ENCODE measurements at places on chromosomes 1 and 21.

GRCh38 chr21:37237764-37238163 is 29.4 kb downstream of the VPS26C start:
- no peak for DNase-seq

DNA sequence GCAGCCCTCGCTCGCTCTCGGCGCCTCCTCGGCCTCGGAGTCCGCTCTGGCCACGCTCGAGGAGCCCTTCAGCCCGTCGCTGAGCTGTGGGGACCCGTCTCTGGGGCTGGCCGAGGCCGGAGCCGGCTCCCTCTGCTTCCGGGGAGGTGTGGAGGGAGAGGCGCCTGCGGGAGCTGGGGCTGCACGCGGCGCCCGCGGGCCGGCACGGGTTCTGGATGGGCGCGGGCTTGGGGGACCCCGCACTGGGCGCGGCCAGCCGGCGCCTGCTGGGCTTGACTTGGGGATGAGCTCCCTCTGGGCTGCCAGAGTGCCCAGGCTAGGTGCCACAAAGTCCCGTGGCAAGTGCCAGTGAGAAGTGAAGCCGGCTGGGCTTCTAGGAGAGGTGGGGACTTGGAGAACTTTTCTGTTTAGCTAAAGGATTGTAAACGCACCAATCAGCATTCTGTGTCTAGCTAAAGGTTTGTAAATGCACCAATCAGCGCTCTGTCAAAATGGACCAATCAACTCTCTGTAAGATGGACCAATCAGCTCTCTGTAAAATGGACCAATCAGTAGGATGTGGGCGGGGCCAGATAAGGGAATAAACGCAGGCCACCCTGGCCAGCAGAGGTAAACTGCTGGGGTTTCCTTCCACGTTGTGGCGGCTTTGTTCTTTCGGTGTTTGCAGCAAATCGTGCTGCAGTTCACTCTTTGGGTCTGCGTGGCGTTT is 20.2 kb downstream of the EXOC8 start:
- no peak for DNase-seq

DNA sequence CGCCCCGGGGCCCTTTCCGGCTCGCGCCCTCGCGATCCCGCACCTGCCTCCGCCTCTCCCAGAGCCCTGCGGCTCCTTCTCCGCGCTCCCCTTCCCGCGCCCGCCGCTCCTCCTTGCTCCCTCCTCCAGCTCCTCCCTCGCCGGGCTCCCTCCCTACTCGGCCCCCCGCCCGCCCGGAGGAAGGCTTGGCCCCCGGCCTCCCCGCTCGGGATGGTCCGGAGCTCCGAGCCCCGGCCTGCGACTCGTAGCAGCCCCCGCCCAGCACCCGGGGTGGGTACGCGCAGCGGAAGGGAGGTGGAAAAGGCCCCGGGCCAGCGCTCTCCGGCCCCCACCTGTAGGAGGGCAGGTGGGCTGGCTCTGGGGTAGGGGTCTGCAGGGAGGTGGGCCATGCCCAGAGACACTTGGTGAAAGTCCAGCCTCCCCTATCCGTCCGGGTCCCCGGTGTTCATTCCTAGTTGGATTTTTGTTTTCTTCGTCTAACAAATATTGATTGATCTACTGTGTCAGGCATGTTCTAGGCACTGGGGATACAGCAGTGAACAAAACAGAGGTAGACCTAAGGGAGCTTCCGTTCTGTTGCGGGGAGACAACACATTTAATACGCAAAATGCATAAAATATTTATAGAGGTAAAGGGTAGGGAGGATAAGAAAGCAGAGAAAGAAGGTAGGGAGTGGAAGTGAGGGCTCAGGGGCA is at the start of gene HTR1D:
Gene HTR1D (minus strand): TSS at position 82 of the 695 bp plus-strand sequence. CDS start 23,283 bp downstream, outside the sequence.
- no peak for DNase-seq

DNA sequence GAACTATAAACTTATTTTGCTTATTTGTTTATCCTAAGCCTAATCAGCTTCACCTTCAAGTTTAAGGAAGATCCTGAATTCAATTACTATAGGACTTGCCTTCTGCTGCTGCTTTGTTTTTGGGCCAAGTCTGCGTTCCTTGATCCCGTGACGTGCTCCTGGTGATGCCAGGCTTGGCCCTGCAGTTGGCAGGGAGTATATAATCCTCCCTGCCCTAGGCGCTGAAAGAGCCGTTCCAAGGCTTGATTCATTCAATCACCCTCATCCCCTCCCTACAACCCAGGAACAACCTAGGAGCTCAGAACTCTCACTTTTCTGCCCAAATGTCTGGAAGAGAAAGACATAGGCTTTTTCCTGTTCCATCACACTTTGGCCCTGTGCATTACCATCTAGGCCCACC is 12.4 kb upstream of the LRRN2 start:
- DNase-seq, result no peak

DNA sequence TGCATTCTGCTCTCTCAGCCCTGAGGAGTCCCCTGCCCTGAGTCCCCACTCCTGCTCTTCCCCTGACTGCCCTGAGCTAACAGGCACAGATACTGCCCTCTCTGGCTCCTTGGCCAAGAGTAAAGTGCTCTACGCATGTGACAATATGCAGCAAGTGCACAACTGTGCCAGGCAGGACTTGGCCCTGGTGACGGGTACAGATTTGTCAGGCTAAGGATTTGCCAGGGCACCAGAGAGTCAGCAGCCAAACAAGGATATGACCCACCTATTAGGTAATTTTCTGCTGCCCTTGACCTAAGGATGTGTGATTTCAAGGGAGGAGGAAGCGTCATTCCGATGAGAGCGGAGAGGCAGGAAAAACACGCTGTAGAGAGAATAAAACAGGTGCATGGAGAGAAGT is 339.0 kb downstream of the PTPRU start:
- DNase-seq, result no peak

GRCh38 chr21:42079008-42079938 is 8.2 kb downstream of the UMODL1 start:
- DNase-seq, result no peak

GRCh38 chr1:87915771-87916170 is 587.1 kb downstream of the LMO4 start:
- no peak for DNase-seq

DNA sequence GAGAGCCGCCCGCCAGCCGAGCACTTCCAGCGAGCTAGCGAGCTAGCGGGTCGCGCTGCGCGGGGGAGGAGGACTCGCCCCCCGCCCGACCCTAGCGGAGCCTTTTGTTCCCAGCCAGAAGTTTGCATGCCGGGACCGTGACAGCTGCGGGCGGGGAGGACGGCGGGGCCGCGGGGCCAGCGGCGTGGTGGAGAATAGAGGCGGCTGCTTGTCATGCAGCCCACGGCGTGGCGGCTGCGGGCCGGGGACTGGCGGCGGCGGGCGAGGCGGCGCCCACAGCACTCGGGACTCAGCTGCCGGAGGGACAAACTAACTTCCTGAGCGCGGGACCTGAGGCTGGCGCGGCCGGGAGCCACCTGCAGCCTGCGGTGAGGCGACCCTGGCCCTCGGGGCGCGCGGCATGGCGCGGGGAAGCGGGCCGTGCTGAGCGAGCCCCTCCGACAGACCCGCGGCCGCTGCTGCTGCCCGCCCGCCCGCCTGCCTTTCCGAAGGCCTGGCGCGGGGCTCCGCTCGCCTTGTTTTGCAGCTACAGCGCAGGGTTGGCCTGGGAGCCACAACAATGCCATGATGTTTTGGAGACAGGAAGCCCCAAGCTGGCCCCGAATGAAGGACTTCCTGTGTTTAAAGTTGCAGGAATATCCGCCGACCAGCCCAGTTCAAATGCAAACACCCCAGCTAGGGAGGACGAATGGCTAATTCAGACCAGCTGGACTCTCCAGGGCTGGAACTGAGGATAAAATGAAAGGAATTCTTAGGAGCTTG is 82.2 kb upstream of the BMP8A start:
- DNase-seq, result no peak

DNA sequence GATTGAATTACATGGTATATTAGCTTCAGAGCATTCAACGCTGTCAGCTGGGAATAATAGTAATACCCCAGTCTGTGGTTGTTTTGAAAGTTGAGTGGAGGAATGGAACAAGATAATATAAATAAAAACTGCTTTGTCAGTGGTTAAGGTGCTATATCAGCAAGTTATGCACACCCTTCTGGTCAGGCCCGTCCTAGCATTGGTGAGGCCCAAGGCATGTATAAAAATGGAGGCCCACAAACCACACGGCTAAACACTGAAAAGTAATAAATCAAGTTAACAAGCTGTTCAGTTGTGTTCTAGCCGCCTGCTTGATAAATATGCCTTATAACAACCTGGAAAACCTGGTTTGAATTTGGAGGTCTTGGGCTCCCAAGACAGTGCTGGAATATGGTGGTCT is 77.4 kb downstream of the PSMG1 start:
- no peak for DNase-seq

DNA sequence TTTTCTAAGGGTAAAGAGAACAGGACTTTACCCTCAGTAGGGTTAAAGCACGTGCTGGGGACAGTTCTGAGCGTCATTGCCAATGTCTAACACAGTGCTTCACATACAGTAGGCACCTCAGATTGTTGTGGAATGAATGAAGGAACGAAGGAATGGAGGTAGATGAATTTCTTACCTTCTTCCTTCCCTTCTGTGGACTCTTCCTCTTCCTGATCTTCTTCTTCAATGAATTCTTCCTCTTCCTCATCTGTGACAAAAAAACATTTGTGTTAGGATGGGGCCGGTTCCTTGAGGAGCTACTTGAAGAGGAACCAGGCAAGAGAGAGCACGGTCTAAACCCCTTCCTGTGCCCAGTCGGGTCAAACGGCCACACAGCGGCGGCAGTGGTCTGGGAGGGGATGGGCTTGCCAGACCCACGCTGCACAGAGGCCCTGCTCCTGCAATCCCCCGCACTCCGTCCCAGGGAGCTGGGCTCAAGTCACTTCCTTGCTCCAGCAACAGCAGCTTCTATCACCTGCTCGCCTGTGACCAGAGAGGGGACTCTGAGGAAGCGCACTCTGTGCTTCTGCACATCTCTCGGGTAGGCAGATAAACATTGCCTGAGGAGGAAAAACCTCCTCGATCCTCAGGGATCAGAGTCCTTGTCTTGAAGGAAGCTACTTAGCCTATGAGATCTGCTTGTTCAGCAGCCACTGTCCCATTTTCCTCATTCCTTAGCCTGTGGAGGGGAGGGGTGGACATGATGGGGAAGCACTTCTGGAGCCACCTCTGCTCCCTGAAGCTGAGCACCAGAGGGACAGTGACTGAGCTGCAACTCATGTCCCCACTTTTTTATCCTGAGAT is 8.0 kb upstream of the SLC30A2 start:
- no peak for DNase-seq

DNA sequence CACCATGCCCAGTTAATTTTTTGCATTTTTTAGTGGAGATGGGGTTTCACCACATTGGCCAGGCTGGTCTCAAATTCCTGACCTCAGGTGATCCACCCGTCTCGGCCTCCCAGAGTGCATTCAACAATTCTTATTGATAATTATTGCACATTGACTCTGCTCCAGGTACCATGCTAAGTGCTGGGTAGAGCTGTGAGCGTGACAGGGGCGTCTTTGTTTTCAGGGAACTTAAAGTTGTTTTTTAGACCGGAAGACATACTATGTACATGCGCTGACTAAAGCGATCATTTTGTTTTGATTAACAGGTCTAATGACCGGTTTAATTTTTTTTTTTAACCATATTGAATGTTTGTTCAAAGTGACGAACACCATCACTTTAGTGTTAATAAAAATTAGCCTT is 4.0 kb downstream of the CD247 start:
- no peak for DNase-seq

DNA sequence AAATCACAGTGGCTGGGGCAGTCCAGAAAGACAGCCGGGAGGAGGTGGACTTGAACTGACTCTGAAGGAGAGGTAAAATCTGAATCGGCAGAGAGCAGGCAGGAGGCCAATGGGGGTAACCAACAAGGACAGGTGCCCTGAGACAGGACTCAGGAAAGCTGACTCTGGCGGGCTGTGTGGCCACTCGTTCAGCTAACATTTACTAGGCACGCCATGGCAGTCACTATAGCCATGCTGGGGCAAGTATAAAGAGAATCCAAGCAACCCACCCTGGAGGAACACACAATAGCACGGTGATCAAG is 7.4 kb downstream of the TIAM1 start:
- DNase-seq, result no peak

DNA sequence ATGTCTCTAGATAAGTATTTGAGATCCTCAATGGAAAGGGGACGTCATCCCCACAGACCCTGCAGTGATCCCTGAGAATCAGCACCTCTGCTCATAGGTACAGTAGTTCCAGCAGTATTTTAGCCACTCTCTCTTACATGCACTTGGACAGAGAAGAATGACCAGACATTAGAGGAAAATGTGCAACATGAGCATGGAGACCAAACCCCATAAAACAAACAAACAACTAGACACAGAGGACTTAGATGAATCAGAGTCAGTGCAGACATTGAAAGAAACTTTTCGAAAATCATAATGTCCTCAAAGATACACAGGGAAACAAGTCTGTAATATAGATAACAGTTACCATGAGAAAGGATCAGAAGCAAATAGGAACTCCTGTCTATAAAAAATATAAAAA is 108.2 kb downstream of the LYPLAL1 start:
- no peak for DNase-seq

- DNase-seq, result no peak
These were observed 32.4 kb upstream of the MAB21L3 start for GRCh38 chr1:116078699-116079223.

- peak; percentile 77 for DNase-seq
These were observed 21.4 kb downstream of the SLC2A7 start for GRCh38 chr1:9004700-9005394.

DNA sequence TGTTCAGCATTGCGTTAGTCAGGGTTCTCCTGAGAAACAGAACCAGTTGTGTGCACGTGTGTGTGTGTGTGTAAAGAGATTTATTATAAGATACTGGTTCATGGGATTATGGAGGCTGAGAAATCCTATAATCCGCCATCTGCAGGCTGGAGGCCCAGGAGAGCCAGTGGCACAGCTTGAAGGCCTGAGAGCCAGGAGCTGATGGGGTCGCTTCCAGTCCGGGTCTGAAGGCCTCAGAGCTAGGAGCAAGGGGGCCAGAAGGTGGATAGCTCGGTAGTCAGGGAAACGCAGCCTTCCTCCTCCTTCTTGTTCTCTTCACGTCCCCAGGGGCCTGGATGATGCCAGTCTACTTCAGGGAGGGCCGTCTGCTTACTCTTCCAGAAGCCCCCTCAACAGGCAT is 37.7 kb downstream of the FAAP20 start:
- DNase-seq, result no peak

DNA sequence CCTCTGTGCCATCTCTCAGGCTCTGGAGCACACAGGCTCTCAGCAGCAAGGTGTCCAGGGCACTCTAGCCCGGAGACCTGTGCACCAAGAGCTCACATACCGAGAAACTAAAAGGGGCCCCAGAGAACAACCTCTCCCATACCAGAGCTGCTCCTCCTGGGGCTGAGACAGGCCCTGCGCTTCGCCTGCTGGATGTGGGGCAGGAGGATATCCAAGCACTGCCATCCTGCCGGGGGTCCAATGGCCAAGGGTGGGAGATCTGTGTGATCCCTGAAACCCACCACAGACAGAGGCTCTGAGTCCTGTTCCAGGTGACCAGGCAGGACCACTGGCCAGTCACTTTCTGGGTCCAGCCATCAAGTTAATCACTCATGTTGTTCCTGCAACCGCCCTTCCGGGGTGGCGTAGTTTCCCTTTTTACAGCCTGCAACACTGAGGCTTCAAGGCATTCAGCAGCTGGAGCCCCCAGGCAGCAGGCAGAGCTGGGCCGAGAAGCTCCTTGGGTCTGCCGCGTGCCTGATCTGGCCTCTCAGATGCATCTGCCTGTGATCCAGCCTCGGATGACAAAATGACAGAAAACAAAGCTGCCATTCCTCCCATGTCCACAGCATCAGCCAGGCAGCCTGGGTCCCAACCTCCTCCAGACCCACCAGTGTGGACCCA is 36.7 kb upstream of the ACTRT2 start:
- no peak for DNase-seq
